Cortex of kidney (tissue), 1 donor: ENCODE measurements at places on chromosomes 7 and 10.

GRCh38 chr7:146172112-146172511 lies 55.5 kb downstream of the CNTNAP2 start:
- DNase-seq, result no peak

- no peak for DNase-seq
Measured at GRCh38 chr7:121873289-121874194, 581 bp downstream of the PTPRZ1 start.

DNA sequence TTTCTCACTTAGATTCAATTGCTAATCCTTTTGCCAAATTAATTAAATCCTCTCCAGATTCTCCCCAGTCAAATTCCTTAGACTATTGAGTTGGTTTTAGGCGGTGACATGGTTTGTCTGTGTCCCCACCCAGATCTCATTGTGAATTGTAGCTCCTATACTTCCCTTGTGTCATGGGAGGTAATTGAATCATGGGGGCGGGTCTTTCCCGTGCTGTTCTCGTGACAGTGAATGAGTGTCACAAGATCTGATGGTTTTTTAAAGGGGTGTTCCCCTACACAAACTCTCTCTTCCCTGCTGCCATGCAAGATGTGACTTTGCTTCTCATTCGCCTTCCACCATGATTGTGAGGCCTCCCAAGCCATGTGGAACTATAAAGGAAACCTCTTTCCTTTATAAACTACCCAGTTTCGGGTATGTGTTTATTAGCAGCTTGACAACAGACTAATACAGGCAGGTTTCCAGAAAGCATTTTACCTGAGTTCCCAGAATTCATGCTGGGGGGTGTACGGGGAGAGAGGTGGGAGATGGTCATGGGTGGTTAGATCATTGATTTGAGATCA lies 44.7 kb upstream of the GARS1 start:
- DNase-seq, result no peak

DNA sequence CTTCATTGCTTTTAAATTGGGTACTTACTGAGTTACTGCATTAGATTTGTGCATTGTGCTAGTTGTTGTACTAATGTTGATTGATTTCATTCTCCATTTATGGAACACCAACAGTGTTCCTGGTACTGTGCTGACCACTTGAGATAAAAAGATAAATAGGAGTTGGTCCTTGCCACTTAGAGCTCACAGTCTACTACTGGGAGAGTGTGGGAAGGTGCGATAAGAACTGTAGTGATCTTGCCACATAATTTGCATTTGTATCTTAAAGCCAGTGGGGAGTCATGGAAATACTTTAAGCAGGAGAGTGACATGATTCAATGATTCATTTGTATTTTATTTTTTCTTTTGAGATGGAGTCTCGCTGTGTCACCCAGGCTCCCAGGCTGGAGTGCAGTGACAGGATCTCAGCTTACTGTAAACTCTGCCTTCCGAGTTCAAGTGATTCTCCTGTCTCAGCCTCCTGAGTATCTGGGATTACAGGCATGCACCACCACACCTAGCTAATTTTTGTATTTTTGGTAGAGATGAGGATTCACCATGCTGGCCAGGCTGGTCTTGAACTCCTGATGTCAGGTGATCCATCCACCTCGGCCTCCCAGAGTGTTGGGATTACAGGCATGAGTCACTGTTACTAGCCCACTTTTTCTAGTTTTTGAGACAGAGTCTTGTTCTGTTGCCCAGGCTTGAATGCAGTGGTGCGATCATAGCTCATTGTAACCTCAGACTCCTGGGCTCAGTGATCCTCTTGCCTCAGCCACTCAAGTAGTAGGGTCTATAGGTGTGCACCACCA lies 51.2 kb upstream of the TMEM248 start:
- DNase-seq, result no peak

GRCh38 chr10:57692255-57692980 lies 575.3 kb downstream of the IPMK start:
- DNase-seq, result no peak

- no peak for DNase-seq
Measured at GRCh38 chr7:45574669-45575500, 717 bp downstream of the ADCY1 start.

- DNase-seq, result no peak
Measured at GRCh38 chr7:82029236-82029913, 259.5 kb upstream of the HGF start.

DNA sequence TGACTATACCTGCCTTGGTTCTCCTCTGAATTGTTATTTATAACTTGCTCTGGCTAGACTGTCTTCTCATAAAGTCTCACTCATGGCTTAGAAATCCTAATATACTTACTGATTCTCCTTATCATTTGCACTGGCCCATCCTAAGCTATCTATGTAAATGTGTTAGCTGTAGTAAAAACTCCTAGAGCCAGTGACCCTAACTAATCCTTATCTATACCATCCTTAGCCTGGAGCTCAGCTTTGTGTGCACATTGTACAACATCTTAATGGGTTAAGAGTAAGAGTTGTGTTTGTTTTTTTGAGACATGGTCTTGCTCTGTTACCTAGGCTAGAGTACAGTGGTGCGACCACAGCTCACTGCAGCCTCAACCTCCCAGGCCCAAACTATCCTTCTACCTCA lies 40.8 kb downstream of the LAMB4 start:
- DNase-seq, result no peak

GRCh38 chr10:79049931-79050895 lies 18.6 kb upstream of the ZMIZ1 start:
- no peak for DNase-seq

DNA sequence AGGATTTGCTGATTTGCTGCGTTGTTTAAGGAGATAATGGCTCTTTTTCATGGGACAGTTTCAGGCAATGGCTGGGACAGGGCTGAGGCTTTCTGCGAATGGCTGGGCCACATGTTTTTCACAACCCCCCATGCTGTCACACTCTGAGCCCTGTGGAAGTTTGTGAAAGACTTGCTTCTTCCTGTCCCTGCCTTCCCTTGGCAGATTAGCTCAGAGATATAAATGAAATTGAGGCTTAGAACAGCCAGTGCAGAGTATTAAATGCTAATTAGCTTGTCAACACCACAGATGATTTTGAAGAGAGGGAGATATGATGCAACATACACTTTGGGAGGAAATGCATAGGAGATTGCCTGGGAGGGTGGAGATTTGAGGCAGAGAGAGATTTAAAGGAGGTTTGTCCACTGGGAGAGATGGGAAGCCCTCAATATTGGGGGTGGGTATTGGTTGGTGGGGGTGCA lies 232.0 kb downstream of the SH2D4B start:
- DNase-seq, result no peak

DNA sequence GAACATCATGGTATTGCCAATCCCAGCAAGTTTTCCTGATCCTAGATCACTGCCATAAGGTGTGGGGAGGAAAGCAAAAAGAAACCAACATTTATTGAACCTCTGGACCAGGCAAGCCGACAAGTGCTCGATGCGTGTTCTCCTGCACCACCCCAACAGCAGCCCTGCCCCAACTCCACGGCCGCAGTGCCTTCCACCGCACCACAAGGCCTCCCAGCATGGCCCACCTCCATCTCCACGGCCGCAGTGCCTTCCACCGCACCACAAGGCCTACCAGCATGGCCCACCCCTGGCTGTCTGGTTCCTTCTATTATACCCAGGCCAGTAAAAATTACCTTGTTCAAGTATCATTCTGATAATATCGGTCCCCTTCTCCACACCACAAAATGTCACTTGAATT lies 8.7 kb downstream of the HIPK2 start:
- no peak for DNase-seq

GRCh38 chr10:76287856-76288255 lies 856.4 kb downstream of the LRMDA start:
- no peak for DNase-seq

- no peak for DNase-seq
Measured at GRCh38 chr7:43937444-43937843, 11.2 kb downstream of the UBE2D4 start.

GRCh38 chr7:88254721-88255424 lies 35.0 kb upstream of the SRI start:
- no peak for DNase-seq

- no peak for DNase-seq
Measured at GRCh38 chr7:106031300-106032035, 68.4 kb downstream of the CDHR3 start.

- no peak for DNase-seq
Measured at GRCh38 chr10:68202960-68203353, 29.0 kb downstream of the ATOH7 start.

GRCh38 chr7:155188357-155188756 lies 109.3 kb upstream of the INSIG1 start:
- DNase-seq, result no peak

GRCh38 chr7:134435161-134435920 lies 23.6 kb downstream of the AKR1B1 start:
- no peak for DNase-seq

DNA sequence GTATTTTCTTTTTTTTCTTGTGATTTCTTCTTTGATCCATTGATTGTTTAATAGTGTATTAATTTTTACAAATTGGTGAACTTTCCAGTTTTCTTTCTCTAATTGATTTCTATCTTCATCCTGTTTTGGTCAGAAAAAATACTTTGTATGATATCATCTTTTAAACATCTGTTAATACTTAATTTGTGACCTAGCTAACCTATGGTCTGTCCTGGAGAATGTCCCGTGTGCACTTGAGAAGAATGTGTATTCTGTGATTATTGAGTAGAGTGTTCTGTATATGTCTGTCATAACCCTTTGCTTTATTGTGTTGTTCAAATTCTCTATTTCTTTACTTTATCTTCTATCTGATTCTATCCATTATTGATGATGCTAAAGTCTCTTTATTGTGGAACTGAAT lies 65.8 kb upstream of the ZEB1 start:
- no peak for DNase-seq
